ENCODE measurements at places on chromosomes 2 and 18.
A peak's percentile ranks its signal among the peaks of the same experiment; 100 is the strongest.

- H3K27me3 ChIP-seq = no peaks in the 10 kb centered on the region
- no peak overlapping the region for H3K27ac ChIP-seq
- peaks cover 5% of the 10 kb centered on the region for H3K4me1 ChIP-seq
- no peak overlapping the region for H3K4me3 ChIP-seq
- H3K36me3 ChIP-seq = no peaks in the 10 kb centered on the region
Observed at GRCh38 chr2:113370030-113370429, 67.5 kb upstream of the ZNG1B start.

DNA sequence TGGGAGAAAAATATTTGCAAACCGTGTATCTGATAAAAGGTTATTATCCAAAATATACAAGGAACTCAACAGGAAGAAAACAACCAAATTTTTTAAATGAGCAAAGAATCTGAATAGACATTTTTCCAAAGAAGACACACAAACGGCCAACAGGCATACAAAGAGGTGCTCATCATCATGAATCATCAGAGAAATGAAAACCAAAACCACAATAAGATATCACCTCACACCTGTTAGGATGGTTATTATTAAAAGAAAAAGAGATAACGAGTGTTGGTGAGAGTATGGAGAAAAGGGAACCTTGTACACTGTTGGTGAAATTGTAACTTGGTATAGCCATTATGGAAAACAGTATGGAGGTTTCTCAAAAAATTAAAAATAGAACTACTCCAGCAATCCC is 463.3 kb downstream of the IRS1 start:
- H3K36me3 ChIP-seq = no peaks in the 10 kb centered on the region
- H3K27me3 ChIP-seq = no peaks in the 10 kb centered on the region
- no peak for DNase-seq
- H3K4me3 ChIP-seq = no peak overlapping the region
- no peak overlapping the region for H3K27ac ChIP-seq
- no peaks in the 10 kb centered on the region for H3K4me1 ChIP-seq

DNA sequence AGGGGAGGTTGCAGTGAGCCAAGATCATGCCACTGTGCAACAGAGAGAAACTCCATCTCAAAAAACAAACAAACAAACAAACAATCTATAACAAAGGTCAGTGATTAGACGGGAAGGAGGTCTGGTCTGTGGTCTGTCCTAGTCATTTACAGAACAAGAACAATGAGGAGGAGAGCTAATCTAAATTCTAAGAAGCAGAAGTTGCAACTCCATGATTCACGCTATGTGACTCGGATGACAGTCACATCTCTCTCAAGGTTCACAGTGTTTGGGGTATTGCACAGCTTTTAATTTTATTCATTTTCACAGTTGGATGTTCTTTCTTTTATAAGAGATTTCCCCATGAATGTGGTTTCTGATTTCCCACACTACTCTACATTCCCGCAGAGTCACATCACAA is 218.7 kb upstream of the PIEZO2 start:
- H3K4me3 ChIP-seq = no peak overlapping the region
- H3K36me3 ChIP-seq = no peaks in the 10 kb centered on the region
- H3K4me1 ChIP-seq = no peaks in the 10 kb centered on the region
- no peak overlapping the region for H3K27ac ChIP-seq
- no peak for DNase-seq

DNA sequence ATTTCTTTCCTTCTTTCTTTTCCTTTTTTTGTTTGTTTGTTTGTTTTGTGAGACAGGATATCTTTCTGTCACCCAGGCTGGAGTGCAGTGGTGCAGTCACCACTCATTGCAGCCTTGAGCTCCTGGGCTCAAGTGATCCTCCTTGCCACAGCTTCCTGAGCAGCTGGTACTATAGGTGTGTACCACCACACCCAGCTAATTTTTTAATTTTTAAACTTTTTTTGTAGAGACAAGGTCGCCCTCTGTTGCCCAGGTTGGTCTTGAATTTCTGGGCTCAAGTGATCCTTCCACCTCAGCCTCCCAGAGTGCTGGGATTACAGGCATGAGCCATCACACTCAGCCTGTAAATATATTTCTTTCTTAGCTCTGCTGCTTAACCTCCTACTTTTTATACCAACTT is 83.4 kb upstream of the CYP20A1 start:
- no peaks in the 10 kb centered on the region for H3K27me3 ChIP-seq
- no peak overlapping the region for H3K27ac ChIP-seq
- peaks cover 2% of the 10 kb centered on the region for H3K4me1 ChIP-seq
- peak; percentile 29 for DNase-seq
- H3K36me3 ChIP-seq = peaks cover 1% of the 10 kb centered on the region
- H3K4me3 ChIP-seq = no peak overlapping the region

DNA sequence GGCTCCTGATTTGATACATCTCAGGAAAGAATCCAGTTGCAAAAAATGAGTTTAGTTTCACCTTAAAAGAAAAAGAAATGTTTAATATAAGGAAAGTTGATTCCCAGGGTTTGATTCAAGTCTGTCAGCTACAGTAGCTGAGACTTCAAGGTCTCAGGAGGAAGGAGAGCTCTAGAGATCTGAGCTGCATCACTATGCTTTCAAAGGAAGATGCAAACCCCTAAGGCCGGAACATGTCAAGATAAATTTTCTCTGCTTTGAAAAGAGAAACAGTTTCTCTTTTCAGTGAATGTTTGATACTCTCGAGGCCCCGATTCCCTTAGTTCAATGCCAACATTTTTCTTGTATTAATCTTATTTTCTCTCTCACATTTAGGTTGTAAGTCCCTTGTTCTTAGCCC is 128.6 kb downstream of the RGPD3 start:
- no peaks in the 10 kb centered on the region for H3K4me1 ChIP-seq
- H3K36me3 ChIP-seq = no peaks in the 10 kb centered on the region
- no peaks in the 10 kb centered on the region for H3K27me3 ChIP-seq

DNA sequence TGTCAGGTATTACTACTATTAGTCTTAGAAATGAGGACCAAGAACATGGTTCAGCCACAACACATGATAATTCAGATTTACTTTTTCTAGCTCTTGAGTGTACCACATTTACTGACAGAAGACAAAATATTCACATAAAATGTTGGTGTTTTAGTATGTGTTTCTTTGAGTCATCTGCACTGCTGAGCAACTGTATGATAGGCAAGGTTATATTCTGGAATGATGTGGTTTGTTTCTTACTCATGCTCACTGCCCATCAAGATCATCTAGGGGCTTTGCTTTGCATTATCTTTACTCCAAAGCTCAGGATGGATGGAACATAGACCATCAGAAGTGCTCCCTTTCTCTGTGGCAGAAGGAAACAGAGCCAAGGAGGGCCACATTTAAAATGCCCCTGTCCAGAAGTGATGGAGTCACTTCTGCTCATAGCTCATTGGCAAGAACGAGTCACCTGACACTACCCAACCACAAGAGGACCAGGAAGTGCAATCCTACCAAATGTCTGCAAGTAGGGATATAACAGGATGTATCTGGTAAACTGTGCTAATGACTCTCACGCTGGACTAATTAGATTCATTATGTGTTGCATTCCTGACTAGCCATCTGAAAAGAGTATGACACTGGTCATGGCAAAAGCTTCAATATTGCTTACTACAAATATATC is 81.5 kb downstream of the DIS3L2 start:
- DNase-seq = peak; percentile 13
- H3K4me3 ChIP-seq = no peak overlapping the region
- no peak overlapping the region for H3K27ac ChIP-seq

DNA sequence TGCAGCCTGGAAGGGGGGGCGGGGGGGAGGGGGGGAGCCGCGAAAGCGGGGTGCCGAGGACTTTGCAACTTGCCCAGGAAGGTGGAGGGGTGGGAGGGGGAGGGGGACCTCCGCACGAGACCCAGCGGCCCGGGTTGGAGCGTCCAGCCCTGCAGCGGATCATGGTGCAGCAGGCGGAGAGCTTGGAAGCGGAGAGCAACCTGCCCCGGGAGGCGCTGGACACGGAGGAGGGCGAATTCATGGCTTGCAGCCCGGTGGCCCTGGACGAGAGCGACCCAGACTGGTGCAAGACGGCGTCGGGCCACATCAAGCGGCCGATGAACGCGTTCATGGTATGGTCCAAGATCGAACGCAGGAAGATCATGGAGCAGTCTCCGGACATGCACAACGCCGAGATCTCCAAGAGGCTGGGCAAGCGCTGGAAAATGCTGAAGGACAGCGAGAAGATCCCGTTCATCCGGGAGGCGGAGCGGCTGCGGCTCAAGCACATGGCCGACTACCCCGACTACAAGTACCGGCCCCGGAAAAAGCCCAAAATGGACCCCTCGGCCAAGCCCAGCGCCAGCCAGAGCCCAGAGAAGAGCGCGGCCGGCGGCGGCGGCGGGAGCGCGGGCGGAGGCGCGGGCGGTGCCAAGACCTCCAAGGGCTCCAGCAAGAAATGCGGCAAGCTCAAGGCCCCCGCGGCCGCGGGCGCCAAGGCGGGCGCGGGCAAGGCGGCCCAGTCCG is 540 bp downstream of the SOX11 start:
- no peak overlapping the region for H3K4me3 ChIP-seq
- H3K27me3 ChIP-seq = peaks cover 57% of the 10 kb centered on the region
- no peak overlapping the region for H3K27ac ChIP-seq
- no peak for DNase-seq
- peaks cover 7% of the 10 kb centered on the region for H3K36me3 ChIP-seq

GRCh38 chr18:46042571-46043123 is 29.4 kb downstream of the PSTPIP2 start:
- no peak overlapping the region for H3K4me3 ChIP-seq
- peak overlapping the region; percentile 65 for H3K27ac ChIP-seq
- H3K4me1 ChIP-seq = peaks cover 43% of the 10 kb centered on the region
- no peaks in the 10 kb centered on the region for H3K27me3 ChIP-seq

GRCh38 chr2:37819186-37819585 is 105.9 kb upstream of the RMDN2 start:
- DNase-seq = no peak
- H3K4me3 ChIP-seq = no peak overlapping the region
- peaks cover 3% of the 10 kb centered on the region for H3K4me1 ChIP-seq
- no peaks in the 10 kb centered on the region for H3K27me3 ChIP-seq
- no peaks in the 10 kb centered on the region for H3K36me3 ChIP-seq
- H3K27ac ChIP-seq = no peak overlapping the region
